ENCODE measurements at places on chromosomes 6 and 20.

DNA sequence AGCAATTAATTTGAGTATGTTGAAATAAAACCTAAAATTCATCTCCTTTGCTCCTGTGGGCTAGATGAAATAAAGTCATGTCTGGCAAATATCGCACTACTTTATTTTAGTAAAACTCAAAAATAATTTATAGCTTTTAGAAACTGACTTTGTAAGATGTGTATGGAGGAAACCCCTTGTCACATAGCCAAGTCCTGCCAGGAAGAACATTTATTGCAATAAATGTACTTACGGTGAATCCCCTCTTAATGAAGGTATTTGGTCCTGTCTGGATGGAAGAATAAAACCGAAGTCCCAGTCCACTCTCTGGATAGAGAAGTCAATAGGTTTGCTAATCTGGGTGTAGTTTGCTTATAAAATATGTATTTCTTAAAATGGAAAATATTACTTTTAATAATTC lies 1226.8 kb upstream of the MAP3K7 start:
- no peak for DNase-seq

- DNase-seq, result peak; percentile 77
Observed at GRCh38 chr20:44309763-44310663, 989 bp downstream of the FITM2 start.

GRCh38 chr6:5205877-5206850 lies 54.6 kb downstream of the LYRM4 start:
- peak; percentile 42 for DNase-seq

DNA sequence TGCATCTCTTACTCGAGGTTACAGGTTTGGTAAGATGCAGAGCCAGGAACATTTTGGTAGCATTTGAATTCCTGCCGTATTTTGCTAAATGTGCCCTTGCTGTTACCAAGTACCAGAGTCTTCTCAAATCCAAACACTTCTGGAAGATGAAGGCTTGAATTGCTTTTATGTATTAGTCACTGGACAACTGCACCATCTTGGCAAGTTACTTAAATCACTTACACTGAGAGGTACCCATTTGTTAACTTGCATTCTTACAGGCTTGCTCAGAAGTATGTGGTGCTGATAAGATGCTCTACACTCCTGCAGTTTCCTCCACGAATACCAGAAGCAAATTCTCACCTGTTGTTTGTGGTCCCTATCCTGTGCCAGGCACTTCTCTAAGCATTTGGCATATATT lies 12.7 kb downstream of the IL22RA2 start:
- peak; percentile 12 for DNase-seq

GRCh38 chr6:19210849-19211590 lies 626.1 kb upstream of the ID4 start:
- no peak for DNase-seq

DNA sequence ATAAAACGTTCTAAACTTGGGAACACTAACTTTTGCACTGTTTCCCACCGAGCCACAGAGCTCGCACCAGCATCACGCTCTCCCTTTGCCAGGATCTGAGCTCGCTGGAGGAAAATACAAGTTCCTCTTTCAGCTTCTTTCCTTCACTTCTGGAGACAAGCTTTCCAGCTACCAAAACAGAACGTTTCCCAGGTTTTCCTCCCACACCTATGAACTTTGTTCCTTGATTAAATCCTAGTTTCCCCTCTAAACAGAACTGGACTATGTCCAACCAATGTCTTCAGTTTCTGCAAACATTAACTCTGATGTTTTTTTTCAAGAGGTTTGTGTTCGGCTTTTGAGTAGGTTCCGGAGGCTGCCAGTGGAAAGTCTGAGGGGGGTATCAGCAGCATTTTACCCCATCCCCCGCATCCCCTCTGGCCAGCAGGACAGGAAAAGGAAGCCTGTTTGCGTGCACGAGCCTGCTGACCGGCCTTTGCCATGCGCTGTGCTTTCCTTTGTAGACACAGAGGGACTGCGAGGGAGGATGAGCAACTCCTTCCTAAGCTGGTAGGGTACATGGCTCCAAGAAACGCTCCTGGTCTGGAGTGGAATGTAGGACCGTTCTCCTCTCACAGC lies 135.5 kb downstream of the LY86 start:
- DNase-seq, result peak; percentile 75

GRCh38 chr6:44415873-44416502 lies 28.5 kb downstream of the CDC5L start:
- peak; percentile 35 for DNase-seq

- no peak for DNase-seq
Observed at GRCh38 chr6:148455225-148455624, 112.6 kb downstream of the SASH1 start.

GRCh38 chr6:107271208-107271790 lies 156.0 kb upstream of the BEND3 start:
- no peak for DNase-seq

DNA sequence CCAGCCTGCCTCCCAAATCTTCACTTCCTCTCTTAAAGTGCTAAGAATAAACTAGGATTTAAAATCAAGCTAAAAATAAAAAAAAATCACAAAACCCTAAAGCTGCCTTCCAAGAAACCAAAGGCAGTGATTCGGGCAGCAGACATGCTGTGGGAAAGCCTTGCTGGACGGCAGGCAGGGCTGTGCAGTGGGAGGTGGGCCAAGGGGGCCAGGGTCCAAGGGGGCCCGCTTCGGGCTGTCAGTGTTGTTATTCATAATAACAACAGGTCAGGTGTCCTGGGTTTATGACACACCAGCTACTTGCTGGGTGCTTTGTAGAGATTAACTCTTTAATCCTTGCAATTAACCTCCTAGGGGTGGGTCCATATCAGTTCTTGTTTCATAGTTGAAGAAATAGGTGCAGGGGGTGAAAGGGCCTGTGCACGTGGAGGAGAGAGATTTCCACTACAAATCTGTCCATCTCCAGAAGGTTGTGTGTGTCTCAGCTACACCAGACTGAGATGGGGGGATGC lies 40.4 kb downstream of the CD40 start:
- no peak for DNase-seq

- no peak for DNase-seq
Observed at GRCh38 chr6:168242940-168243225, 76.7 kb downstream of the DACT2 start.

GRCh38 chr20:1334761-1335160 lies 5.8 kb upstream of the SDCBP2 start:
- DNase-seq, result no peak

- no peak for DNase-seq
Observed at GRCh38 chr6:152148412-152148811, 340.9 kb downstream of the ESR1 start.

- DNase-seq, result no peak
Observed at GRCh38 chr6:49530141-49530776, 20.2 kb upstream of the C6orf141 start.

- no peak for DNase-seq
Observed at GRCh38 chr20:7274870-7275269, 507.4 kb downstream of the BMP2 start.

DNA sequence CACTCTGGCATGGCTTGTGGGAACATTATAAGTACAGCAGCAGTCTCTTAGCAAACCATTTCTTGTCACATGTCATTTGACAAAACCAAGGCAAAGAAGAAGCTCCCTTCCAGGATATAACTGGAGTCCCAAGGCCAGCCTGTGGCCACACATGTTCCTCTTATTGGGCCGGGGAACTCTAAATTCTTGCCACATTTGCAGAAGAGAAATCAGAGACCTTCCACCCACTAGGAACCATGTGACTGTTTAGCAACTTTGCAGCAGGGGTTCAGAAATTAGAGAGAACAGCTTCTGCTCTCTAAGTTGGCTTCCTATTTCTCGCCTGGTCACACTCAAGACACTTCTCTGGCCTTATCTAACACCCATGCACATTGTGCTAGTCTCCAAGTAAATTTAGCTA lies 20.4 kb upstream of the MEP1A start:
- no peak for DNase-seq

DNA sequence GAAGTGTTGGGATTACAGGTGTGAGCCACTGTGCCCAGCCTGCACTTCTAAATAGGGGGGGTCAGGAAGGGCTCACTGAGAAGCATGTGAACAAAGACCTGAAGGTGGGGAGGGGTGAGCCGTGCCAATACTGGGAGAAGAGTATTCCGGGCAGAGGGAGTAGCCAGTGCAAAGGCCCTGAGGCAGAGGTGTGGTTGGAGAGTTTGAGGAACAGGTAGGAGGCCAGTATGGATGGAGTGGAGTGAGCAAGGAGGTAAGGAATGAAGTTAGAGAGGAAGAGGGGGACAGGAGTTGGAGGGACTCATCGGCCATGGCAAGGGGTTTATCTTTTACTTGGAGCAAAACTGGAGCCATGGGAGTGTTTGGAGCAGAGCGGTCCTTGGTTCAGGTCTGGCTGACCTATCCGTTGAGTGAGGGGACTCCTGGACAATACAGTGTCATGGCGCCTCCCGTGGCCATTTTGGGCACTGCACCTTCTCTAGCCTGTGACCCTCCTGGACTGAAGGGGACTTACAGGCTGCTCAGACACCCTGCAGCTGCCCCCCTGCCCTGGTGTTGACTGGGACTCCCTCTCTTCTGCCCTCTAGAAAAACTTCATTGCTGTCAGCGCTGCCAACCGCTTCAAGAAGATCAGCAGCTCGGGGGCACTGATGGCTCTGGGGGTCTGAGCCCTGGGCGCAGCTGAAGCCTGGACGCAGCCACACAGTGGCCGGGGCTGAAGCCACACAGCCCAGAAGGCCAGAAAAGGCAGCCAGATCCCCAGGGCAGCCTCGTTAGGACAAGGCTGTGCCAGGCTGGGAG lies 12.1 kb downstream of the FOXS1 start:
- DNase-seq, result peak; percentile 63

Measured in AG08396 (cell line).